ENCODE measurements at places on chromosomes 1 and 21.

DNA sequence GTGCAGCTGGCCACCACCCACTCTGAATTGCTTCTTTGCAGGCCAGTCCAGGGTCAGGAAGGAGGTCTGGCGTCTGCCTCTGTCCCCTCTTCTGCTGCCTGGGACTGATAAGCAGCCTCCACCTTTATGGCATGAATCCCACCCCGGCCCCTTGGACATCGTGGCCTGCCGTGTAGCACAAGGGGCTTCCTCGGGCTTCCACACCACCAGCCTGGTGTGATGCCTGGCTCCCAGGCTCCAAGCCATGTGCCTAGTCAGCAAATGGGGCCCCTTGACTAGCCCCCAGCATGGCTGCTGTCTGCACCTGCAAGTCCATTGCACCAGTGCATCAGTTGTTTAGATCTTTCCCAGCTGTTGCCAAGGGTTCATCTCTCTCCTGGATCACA, 9.9 kb upstream of the ARF1 start:
- no peak for DNase-seq

DNA sequence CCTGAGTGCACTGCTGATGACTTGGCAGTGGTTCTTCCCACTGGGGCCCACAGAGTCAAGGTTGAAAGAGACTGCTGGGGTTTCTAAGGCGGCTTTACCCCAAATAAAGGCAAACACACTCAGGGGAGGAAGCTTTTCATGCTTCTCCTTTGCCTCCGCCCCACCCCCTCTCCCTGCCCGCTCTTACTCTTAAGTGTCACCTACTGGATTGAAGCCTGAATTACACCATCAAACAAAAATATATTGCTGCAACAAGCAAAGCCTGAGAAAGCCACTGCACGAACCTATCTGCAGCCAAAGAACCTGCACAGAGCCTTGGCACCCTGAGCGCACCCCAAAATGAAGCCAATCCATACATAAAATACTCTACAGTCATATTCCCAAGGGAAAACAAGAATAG, 63.1 kb downstream of the PTGFR start:
- no peak for DNase-seq

- no peak for DNase-seq
Measured at GRCh38 chr21:35199733-35200015, 150.6 kb upstream of the RUNX1 start.

DNA sequence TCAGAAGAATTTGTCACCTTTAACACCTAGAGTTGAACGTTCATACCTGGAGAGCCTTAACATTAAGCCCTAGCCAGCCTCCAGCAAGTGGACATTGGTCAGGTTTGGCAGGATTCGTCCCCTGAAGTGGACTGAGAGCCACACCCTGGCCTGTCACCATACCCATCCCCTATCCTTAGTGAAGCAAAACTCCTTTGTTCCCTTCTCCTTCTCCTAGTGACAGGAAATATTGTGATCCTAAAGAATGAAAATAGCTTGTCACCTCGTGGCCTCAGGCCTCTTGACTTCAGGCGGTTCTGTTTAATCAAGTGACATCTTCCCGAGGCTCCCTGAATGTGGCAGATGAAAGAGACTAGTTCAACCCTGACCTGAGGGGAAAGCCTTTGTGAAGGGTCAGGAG, 52.3 kb downstream of the UBE4B start:
- no peak for DNase-seq

GRCh38 chr21:26389971-26390641, 183.0 kb downstream of the CYYR1 start:
- DNase-seq, result peak; percentile 96

- peak; percentile 63 for DNase-seq
Measured at GRCh38 chr1:25737130-25737529, 62.9 kb upstream of the SELENON start.

DNA sequence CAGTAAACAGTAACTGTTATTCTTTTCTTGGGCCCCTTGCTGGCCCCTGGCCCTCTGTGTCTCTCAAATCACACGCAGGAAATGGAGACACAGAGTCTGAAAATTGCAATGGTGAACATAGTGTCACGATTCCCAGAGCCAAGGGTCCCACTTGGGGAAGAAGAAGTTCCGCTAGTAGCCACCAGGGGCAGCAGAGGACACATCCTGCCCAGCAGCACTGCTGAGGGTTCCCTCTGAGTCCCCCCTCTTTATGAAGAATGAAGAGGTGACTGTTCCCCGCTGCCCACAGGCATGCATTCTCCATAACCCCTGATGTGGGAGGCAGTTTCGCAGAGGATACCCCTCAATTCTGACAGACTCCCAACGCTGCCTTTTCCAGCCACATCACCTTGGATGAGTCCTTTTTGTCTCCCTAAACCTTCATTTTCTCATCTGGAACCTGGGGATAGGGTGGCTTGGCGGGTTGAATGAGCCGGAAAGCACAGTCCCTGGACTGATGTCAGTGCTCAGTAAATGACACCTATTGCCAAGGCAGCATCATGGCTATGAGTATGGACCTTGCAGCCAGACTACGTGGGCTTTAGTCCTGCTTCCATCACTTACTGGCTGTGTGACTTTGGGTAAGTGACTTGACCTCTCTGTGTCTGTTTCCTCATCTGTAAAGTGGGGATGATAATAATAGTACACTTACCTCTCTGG, 238.0 kb upstream of the TMEM51 start:
- no peak for DNase-seq

DNA sequence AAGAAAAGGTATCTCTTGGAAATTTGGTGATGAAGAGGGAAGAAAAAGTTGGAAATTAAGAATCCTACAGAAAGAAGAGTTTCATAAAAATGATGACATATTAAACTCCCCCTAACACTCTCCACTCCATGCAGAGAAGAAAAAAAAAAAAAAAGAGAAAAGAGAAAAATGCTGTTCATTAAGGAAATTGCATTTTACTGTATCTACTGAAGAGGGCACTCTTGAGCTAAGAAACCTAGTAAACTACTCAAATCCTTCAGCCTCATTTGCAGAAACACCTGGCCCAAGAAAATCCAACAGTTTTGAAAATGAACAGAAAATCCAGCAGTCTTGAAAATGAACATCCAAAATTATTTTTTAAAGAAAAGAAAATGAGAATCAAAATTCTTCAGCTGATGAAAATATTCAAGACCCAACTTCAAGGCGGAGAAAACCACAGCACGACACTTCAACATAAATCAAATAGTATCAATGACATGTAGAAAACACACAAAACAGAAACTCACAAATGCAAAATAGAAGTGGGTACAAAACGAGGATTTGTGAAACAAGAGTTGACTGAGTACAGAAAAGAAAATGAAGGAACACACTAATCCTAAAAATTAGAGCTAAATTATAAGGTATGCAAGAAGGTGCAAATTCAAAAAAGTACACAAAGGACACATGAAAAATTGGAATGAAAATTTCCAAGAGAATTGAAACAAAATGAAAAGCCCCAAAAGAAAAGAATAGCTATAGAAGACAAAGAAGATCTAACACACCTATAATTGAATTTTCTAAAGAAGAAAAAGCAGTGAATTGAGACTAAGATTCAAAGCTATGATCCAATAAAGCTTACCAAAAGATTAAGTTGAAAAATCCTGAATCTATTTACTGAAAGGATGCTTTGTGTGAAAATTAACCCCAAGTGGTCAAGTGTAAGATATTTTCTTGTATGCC, 73.2 kb upstream of the DNAJC6 start:
- peak; percentile 49 for DNase-seq

DNA sequence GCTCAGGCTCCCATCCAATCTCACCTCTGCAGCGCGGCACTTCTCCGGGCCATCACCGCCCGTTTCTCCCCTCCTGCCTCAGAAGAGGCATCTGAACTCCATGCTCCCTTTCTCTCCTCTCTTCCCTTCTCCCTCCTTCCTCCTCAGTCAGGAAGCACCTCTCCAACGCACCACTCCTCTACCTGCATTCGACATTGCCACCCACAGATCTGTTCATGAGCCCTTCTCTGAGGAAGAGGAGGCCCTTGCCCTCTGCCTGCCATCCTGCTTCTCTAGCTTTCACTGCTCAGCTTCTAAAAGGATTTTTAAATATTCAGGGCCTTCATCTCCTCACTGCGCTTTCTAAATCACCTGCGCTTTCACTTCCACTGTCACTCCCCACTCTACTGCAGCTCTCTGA, 120.0 kb downstream of the KIAA0319L start:
- DNase-seq, result no peak

DNA sequence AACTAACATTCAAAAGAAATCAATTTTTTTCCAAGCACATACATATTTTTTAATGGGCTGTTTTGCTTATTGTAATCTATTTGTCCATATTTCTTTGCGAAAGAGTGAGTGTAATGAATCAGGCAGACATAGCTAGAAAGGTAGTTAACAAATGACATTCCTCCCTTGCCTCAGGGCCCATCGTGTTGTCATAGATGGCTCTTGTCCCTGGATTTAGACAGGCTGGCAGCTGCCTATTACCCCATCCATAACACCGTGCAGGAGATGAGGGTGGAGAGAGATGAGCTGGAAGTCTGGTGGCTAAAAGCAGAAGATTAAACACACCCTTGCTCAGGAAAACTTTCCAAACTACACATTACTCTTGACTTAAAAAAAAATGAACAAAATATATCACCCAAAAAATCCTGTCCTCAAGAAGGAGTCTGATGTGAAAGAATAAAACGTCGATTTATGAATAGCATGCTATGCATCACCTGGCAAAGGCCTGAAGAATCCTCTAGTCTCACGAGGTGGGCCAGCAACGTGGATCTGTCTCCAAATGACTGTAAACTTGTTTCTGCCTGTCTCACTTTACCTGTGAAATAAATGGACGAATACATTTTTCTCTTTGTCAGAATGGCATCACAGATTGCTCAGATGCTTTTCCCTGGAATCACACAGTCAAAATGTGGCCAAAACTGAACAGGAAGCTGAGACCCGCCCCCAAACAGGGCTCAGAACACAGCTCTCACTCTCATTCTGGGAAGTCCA, 55.7 kb downstream of the C21orf91 start:
- DNase-seq, result no peak

GRCh38 chr1:46708121-46708520, 10.8 kb downstream of the EFCAB14 start:
- no peak for DNase-seq

- DNase-seq, result no peak
Measured at GRCh38 chr1:14514739-14515138, 83.7 kb upstream of the KAZN start.

DNA sequence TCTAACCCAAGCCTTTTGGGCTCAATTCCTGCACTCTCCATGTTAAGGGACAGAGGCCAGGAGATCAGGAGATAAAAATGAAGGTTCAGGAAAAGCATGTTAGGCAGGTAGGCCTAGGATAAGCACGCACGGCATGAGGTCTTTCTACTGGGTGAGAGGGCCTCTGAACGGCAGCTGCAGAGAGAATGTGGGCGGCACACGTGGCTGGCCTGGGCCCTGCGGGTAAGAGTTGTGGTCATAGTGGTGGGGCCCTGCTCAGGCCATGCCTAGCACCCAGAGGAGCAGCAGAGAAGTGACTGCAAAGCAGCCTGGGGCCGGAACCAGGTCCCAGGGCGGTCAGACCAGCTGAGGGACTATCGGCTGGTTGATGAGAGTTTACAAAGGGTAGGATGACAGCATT, 7.5 kb upstream of the FOXO6 start:
- no peak for DNase-seq

- no peak for DNase-seq
Measured at GRCh38 chr1:172135076-172135672, 285.3 kb upstream of the C1orf105 start.

GRCh38 chr1:206912445-206913095, 9.2 kb downstream of the FCMR start:
- DNase-seq, result peak; percentile 66

DNA sequence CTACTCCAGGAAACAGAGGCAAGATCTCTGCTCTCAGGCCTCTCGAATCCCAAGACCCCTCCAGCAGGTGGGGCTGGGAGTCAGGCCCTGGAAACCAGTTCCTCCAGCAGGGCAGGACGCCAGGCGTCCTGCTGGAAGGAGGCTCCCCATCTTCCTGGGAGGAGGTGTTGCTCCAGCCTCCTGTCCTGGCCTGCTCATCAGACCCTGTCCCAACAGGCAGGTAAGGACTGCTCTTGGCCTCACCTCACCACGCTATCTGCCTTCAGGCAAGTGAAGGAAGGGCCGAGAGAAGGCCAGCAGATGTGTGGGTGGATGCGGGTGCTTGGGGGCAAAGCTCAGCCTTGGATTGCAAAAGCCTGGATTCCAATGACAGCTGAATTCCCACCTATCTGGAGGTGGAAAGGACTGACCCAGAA, 82.9 kb downstream of the SSBP3 start:
- no peak for DNase-seq

- DNase-seq, result peak; percentile 69
Measured at GRCh38 chr1:103516693-103517092, 8.8 kb upstream of the RNPC3 start.

GRCh38 chr21:28884481-28884880, 108.2 kb downstream of the LTN1 start:
- DNase-seq, result no peak

DNA sequence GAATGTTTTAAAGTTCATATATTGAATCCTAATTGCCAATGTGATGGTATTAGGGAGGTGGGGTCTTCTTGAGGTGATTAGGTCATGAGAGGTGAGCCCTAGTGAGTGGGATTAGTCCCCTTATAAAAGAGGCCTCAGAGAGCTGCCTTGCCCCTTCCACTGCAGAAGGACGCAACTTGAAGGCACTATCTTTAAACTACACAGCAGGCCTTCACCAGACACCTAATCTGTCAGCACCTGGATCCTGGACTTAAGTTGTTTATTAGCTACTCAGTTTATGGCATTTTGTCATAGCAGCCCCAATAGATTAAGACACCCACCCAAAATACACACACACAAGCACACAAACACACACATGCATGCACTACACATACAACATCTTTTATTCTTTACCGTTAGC, 61.4 kb downstream of the DAB1 start:
- no peak for DNase-seq

- no peak for DNase-seq
Measured at GRCh38 chr1:119737040-119737682, 25.4 kb downstream of the PHGDH start.

- no peak for DNase-seq
Measured at GRCh38 chr1:5910666-5911065, 81.6 kb downstream of the NPHP4 start.

DNA sequence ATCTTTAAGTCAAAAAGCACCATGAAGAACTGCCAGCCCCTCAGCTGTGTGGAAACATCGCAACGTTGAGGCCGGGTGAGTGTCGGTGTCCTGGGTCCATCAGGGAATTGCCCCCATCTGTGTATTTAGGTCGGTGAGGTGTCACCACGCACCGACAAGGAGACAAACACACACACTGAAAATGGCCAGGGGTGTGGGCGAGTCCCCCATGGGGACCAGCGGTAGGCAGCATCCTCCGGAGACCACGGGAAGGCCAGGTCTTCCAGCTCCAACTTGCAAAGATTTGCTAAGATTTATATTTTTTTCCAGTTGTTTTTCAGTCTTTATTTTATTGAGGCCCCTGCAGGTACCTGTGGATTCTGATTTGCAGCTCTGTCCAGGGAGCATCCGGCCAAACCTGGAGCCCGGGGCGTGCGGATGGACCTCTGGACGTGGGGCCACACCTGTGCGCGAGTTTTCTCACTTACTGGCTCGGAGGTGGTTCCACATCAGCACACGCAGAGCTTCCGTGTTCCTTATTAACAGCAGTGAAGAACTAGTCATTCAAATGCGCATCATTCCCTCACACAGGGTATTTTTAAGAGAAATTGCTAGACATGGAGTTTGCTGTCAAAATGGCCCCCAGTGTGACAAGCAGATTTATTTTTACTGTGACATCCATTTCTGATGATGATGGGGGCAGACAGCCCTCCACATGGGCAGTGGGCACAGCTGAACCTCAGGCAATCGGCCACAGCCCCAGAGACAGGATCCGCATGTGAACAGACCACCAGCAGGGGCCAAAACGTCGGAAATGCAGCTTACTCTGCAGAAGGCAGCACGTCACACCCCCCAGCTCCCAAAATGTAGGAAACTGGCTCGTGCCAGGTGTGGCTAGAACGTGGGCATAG, 17.2 kb upstream of the SLC19A1 start:
- no peak for DNase-seq

All from RCC 7860 (cell line).